ENCODE measurements at places on chromosomes 1 and 21. TPM values are rescaled to one million over a fixed set of nuclear protein-coding genes. Genes with fewer than 3 reads are reported as not detected.

Gene NBPF11
- total RNA-seq = 16.8 TPM

Gene KRTAP13-2
- total RNA-seq = 2.9 TPM

Gene PERM1
- total RNA-seq = not detected

Gene OR13G1
- not detected for total RNA-seq

Gene LEFTY2
- 0.35 TPM for total RNA-seq

Gene SMIM12
- total RNA-seq = 50.8 TPM

Gene HES2
- 8.6 TPM for total RNA-seq

Data from mucosa of descending colon (tissue), 3 donors.